ENCODE measurements at places on chromosomes 4 and X. TPM values are rescaled to one million over a fixed set of nuclear protein-coding genes. Genes with fewer than 3 reads are reported as not detected.

DNA sequence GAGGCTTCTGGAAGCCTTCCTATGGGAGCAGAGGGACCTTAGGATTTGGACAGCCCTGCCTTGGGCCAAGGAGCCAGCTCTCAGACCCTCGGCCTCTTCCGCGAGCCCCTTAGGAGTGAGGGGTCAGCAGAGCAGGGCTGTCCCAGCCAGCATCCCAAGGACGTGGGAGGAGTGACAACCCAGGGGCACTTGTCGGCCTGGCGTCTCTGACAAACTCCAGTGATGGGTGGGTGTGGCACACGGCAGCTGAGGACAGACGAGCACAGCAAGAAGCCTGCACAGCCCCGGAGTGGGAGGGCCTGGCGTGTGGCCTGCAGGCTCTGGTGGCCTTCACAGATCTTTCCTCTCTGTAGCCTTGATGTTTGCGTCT lies 11.6 kb upstream of the TNIP2 start:
- no peak for DNase-seq

- no peak for DNase-seq
These were observed 642.0 kb downstream of the MID1IP1 start for GRCh38 chrX:39443240-39443639.

DNA sequence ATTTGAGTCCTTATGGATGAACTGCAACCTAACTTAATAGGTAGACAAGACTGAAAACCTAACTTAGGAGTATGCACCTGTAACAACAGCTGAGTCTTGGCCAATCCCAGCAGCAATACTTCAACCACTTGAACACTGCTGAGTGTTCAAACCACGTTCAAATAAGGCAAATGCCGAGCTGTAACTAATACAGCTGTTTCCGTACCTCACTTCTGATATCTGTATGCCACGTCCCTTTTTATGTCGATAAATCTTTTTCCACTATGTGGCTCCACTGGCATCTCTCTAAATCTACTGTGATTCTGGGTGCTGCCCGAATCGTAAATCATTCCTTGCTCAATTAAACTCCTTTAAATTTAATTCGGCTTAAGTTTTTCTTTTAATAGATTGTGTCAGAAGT lies 459.7 kb downstream of the INPP4B start:
- no peak for DNase-seq

GRCh38 chr4:184514121-184514988 lies 40.0 kb upstream of the IRF2 start:
- peak; percentile 88 for DNase-seq

STATH gene
- not detected for total RNA-seq

XKRX gene
- total RNA-seq = 14.3 TPM

GC gene
- total RNA-seq = not detected

DNA sequence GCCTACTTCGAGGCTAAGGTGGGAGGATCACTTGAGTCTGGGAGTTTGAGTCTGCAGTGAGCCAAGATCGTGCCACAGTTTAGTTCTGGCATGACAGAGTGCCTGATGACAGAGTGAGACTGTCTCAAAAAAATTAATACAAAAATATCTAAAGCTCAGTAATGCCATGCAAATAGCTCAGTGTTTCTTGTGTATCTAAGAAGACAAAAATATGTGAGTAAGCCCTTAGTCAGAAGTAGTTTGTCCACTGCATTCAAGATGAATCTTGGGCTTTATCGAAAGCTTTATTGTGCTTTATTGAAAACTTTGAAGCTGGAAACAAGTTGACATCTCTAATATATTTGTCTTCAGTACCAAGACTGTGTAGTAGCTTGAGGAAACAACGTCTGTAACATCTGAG lies 115.9 kb downstream of the GPAT3 start:
- no peak for DNase-seq

GRCh38 chr4:68337522-68337921 lies 12.4 kb downstream of the YTHDC1 start:
- no peak for DNase-seq

- DNase-seq = no peak
These were observed 137.0 kb downstream of the CPZ start for GRCh38 chr4:8729408-8730149.

DNA sequence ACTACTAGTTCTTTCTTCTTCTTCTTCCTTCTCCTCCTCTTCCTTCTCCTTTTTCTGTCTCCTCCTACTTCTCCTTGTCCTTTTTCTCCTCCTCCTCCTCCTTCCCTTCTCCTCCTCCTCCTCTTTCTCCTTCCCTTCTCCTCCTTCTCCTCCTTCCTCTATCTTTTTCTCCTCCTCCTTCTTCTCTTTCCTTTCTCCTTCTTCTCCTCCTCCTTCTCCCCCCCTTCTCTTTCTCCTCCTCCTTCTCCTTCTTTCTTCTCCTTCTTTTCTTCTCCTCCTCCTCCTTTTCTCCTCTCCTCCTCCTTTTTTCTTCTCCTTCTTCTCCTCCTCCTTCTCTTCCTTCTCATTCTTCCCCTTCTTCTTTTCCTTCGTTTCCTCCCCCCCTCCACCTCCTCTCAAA lies 21.8 kb upstream of the NAP1L5 start:
- no peak for DNase-seq

- no peak for DNase-seq
These were observed 469.0 kb downstream of the IDS start for GRCh38 chrX:149036086-149036485.
